ENCODE measurements at places on chromosomes 1 and 21.

DNA sequence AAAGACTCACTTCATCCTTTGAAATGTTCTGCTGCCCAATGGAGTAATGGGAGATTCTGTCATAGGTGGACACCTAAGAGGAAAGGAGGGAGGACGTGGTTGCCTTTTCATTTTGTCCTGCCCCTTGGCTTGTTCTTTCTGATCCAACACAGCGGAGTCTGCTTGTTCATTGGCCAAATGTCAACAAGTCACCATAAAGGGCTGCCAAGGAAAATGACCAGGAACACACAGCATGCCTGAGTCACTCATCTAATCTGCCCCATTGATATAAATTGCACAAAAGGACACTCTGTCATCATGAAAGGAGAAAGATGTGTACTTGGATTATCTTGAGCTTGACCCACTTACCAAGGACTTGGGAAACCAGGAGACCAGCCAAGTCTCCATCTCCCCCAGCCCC, 422.9 kb downstream of the SETD4 start:
- no peak for DNase-seq

- no peak for DNase-seq
Measured at GRCh38 chr1:155079210-155079486, 511 bp downstream of the EFNA3 start.

DNA sequence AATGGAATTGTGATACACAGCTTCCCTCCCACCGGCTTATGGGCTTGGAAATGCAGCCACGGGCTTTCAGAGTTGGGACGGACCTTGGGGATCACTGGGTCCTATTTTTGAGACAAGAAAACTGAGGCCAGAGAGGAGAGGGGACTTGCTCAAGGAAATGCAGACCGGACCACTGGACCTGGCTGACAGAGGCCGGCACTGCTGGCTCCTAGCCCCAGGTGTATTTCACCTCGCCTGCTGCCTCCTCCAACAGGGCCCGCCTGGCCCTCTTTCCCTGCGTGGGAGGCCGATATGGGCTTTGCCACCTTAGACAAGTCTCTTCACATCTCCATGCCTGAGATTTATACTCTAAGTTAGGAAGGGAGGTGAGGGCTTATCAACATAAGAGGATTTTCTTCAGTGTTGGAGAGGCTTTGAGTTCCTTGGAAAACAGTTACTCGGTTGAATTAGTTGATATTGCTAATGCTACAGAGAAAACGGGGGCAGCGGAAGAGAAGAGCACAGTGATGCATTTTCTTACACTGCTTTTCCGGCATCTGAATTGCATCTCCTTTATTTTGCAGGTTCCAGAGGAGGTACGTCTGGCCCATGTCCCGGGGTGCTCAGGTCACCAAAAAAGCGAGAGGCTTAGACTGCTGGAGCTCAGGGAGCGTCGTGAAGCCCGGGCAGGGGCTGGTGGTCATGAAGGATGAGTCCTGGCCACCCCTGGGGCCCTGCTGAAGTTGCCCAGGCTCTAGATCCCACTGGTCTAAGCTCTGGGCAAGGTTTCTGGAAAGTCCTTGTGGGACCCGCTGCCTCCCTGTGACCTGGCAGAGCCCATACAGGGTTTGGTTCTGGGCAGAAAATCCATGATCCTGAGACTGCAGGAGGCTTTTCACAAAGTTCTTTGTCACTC, 44.7 kb downstream of the CAPN2 start:
- DNase-seq = no peak

- DNase-seq = no peak
Measured at GRCh38 chr1:105785021-105785420, 1271.5 kb upstream of the PRMT6 start.

- DNase-seq = no peak
Measured at GRCh38 chr1:67479146-67479891, 49.1 kb upstream of the SERBP1 start.

DNA sequence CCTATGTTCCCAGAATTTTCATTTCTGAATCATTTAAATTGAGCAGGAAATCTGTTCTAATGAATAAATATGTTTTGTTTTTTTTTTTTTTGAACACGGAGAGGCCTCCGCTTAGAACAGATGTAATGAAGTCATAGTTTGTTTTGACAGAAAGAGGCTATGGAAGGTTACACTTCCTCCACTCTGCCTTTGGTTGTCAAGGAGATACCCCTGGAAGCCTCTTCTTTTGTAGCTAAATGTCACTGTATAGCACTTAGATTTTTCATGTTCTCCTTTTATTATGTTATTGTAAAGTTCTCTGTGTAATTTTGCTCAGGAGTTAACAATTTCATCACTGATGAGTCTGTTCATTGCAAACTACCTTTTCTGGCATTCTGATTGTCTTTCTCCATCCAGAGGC, 22.7 kb upstream of the GNG12 start:
- DNase-seq = no peak

GRCh38 chr1:108843390-108844137, 13.3 kb downstream of the AKNAD1 start:
- DNase-seq = no peak

DNA sequence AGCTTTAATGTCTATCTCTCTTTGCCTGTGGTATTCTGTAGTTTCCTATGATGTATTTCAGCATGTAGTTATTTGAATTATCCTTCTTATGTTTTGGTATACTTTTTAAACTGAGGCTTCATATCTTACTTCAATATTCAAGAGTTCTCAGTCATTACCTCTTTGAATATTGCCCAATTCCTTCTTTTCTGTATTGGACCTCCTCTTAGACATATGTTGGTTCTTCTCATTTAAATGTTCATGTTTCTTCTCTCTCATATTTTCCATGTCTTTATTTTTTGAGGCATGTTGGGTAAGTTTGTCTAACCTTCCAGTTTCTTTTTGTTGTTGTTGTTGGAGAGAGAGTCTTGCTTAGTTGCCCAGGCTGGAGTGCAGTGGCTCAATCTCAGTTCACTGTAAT, 140.6 kb downstream of the MRPS6 start:
- DNase-seq = no peak

- no peak for DNase-seq
Measured at GRCh38 chr1:168320800-168321450, 40.2 kb downstream of the TBX19 start.

DNA sequence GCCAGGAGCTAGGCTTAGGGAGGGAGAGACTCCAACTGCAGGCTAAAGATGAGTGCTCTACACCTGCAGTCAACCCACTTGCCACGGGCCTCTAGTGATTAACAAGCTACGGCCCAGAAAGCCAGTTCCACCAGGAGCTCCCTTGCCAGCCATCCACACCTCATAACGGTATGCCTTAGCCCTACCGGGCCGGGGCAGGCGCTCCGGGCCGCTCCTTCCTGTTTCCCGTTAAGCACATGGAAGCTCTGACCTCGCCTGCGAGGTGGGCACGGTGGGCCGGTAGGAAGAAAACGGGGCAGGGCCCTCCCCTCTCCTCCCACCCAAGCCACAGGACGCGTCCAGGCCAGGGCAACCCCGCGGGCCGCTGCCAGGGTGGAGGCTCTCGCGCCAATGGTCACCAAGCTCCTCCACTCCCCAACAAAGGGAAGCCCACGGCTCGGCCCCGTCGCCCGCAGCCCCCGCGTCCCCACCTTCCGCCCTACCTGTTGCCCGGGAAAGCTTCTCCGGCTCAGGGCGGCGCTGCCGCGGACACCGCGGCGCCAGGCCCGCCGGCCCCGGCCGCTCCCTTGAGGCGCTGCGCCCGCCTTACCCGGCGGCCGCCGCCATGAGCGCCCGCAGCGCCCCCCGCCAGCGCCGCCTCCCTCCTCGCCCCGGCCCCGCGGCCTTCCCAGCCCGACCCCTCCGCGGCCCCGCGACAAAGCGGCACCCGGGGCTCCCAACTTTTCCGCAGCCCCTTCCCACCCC, 627 bp downstream of the CERS2 start:
- peak; percentile 36 for DNase-seq
